CD4-positive, alpha-beta T cell (primary cell): ENCODE measurements at places on chromosomes 13 and 19. TPM values are rescaled to one million over a fixed set of nuclear protein-coding genes. Genes with fewer than 3 reads are reported as not detected.

The SSC5D gene
- 1.3 TPM for total RNA-seq

The LGALS4 gene
- 2.3 TPM for total RNA-seq

The ZNF345 gene
- total RNA-seq: 7.1 TPM

The KLK11 gene
- not detected for total RNA-seq

The RNF113B gene
- total RNA-seq: not detected

The MIR17HG gene
- total RNA-seq: 6.0 TPM

The APLP1 gene
- not detected for total RNA-seq

The LRRC8E gene
- not detected for total RNA-seq

The LMTK3 gene
- 18.9 TPM for total RNA-seq

The FGF22 gene
- total RNA-seq: 0.49 TPM

DNA sequence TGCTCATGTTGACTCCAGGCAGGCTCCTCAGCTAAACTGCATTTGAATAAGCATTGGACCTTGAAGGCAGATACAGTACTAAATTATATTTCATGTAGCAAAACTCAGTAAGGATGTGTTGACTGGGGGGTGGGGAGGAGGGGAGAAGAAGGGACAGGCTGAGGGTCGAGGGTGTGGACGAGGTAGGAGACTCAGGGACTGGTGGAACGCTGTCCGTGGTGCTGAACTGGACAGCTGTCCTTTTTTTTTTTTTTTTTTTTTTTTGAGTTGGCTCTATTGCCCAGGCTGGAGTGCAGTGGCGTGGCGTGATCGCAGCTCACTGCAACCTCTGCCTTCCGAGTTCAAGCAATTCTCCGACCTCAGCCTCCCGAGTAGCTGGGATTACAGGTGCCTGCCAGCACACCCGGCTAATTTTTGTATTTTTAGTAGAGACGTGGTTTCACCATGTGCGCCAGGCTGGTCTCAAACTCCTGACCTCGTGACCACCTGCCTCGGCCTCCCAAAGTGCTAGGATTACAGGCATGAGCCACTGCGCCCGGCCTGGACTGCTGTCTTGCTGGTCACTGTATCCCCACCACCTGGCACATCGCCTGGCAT, 33.2 kb upstream of the CASP14 start:
- DNase-seq: no peak

DNA sequence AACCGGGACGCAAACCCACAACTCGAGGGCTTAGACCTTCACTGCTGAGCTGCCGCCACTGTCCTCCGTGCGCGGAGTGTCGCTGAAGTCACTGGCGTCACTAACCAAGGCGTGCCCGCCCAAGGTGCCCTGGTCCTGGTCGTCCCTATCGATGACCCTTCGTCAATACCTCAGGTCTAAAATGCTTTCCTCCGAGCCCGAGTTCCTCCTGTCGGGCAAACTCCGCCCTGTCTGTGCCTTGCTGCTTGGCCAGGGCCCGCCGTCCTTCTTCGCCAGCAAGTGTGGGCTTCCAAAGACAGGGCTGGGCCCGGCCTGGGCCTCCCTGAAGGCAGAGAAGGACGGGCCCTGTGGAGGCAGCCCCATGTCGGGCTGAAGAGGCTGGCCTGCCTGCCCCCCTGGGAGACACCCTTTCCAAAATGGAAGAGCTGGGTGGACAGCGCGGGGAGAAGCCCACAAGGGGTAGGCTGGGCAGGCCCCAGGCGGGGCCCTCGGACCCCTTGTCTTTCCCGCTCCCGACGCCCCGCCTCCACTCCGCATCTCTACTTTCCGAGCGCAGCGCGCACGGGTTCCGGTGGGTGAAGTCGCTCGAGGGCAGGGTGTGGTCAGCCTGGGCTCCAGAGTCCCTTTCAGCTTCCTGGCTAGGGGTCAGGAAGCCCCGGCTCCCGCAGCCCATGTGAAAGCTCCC, 13.4 kb downstream of the RB1 start:
- DNase-seq: no peak

DNA sequence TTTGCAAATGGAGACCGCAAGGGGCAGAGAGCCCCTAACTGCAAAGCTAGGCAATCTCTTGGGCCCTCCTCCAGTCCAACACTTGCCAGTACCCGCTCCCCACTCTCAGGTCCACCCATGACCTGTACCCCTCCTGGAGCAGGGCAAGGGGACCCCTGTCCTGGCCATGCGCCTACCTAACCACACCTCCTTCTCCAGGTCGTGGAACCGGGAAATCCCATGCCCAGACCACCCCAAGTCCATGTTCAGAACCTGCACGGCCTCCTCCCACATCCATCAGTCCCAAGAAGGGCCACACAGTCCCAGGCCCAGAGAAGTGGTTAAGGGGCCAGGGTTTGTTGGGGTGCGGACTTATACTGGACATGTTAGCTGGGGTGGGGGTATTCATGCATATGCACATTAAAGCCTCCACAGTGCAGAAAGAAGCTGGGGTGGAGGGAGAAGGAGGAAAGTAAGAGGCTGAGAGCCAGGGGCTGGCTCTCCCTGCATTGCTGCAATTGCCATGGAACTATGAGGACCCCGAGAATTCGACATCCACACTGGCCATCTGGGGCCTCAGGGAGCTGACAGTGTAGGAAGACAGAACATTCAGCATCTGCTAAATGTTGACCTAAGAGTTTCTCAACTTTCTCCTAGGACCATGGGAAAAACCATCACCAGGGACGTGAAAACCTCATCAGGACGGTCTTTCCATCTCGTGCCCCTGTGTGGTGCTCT, 39.0 kb downstream of the HSPH1 start:
- DNase-seq: no peak

DNA sequence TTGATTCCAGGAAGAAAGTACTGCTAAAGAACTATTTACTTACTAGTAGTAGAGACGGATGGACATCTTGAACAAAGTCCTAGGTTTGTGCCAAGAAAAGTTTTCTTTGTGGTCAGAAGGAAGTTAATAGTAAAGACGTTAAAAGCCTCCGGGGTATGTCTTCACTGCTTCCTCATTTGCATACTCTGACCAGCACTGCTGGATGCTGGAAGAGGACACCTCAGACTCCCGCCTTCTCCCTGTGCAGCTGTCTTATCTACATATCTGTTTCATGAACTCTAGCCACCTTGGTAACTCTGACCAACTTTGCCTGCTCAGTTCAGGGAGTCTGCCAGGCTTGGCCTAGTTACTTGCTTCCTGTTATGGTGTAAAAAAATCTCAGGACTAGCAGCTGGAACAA, 1109.1 kb upstream of the MIR17HG start:
- DNase-seq: no peak

DNA sequence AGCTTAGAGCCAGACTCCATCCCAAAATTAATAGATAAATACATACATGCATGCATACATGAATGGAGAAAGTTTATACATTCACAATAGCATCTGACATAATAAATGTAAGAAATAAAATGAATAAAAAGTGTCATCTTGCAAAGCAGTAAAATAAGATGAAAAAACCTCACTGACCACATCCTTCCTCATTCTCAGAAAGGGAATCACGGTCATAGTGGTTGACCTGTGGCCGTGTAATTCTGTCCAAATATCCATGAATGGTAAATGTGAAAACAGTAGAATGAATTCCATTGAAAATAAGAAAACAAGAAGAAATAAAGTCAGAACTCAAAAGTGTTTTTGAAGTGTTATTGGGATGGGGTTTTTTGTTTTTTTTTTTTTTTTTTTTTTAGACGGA, 9.8 kb upstream of the CDC42EP5 start:
- no peak for DNase-seq

- no peak for DNase-seq
Observed at GRCh38 chr13:50646070-50646469, 197.4 kb downstream of the DLEU7 start.

DNA sequence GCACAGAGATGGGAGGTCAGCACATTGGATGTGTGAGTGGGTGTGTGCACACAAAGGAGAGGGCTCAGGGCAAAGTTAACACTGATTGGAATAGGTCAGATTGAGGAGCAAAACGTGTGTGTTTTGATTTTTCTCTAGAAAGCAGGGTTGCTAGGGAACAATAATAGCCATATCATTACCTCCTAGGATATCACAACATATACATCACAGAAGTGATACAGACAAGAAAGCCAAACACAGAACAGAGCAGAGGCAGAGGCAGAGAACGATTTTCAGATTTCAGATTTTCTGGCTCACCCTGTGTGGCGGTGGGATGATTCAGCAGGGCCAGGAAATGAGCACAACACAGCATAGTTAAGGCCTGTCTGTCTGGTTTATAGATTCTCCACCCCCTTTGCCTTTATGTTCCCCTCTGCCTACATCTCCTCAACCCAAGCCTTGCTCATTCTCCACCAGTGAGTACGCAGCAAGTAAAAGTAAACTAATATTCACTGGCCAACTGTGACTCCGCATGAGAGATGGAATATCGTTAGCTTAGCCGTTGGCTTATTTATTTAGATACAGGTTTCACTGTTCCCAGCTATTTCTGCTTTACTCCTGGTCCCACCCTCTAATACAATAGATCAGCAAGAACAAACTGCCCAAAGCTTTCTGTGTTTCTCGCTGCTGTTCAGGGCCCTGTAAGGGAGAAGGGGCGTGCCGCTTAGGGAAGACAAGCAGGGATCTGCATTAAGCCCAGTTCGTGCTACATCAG, 182.7 kb upstream of the TSC22D1 start:
- no peak for DNase-seq

- no peak for DNase-seq
Observed at GRCh38 chr19:10145031-10145430, 25.3 kb upstream of the EIF3G start.

DNA sequence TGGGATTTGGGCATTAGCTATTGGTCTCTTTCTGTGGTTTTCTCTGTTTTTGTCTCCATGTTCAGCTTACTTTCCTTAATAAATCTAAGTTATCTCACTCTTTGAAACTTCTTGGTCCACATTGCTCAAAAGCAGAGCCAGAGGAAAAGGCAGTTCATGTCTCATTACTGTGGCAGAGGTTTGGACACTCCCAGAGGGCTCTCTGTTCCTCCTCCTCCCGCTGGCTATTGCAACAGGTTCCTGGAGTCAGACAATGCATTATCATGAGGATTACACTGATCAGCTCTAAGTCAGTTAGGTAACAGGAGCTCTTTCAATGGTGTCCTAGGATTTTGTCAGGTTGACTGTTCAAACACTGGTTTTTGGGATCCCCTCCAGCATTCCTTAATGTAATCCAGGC, 298.8 kb downstream of the NDFIP2 start:
- peak; percentile 7 for DNase-seq

DNA sequence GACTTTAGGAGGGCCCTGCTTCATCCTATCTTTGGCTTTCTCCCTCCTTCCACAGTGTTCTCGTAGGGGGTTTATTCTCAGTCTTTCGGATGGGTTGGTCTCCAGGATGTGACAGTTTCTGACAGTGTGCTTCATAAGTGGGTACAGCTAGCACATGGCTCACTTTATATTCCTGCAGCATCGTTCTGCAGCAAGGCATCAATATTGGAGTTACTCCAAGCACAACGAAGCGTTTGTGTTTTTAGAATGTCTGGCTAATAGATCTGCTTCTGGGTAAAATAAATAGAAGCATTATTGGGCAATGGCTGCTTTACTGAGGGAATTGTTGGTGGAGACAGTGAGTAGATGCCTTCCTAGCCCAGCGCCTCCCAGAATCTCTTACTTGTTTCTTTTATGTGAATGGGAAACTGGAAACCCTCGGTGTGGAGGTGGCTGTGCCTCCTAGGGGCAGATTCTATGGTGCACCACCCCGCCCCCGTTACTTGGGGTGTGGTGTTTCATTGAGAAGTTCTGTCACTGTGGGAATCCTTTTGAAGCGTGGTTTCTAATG, 2.0 kb downstream of the FARP1 start:
- DNase-seq: no peak

DNA sequence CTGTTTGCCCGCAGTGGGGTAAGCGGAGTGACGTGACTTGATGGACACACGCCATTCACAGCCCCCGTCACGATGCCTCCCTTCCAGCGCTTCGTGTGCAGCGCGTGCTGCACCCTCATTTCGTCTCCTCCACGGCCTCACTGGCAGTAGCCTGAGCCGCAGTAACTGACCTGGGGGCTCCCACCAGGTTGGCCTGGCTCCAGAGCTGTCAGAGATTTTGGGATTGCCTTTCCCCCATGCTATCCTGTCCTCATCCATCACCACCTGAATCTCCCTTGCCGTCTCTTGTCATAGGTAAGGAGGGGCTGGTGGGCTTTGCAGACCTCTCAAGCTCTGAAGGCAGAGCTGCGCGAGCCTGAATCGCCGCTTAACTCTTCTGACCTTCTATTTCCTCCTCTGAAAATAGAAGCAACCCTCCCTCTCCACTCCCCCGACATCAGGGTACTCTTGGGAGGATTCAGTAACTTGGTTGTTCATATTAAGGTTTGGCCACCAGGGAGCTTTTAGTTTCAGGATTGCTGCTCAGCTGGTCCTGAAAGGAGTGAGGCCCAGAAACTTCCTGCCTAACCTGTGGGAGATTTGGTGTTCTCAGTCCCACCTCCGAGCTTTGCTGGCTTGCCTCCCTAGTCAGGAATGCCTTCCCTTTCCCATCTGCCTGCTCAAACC, 27.9 kb downstream of the SIGLEC5 start:
- DNase-seq: no peak

DNA sequence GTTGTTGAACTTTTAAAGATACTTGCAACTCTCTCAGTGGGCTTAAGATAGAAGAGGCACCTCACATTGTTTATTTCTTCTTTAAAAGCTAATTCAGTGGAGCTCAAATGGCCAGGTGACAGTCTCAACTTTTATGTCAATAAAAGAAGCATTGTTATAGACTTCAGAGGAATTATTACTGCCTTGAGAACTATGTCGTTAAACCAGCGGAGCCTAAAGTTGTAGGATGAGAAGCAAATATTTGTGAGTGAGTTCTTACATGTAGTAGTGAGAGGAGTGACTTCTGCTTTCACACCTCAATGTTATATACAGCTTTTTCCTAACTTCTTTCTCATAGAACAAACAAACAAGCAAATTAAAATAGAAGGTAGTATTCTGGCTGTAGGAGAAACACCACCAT, 31.2 kb upstream of the DGKH start:
- DNase-seq: no peak

GRCh38 chr19:33562636-33563035, 41.0 kb upstream of the PEPD start:
- no peak for DNase-seq

GRCh38 chr19:7709932-7710460, 8.1 kb upstream of the FCER2 start:
- no peak for DNase-seq
